Stimulated activated CD8-positive, alpha-beta memory T cell treated with anti-CD3 and anti-CD28 coated beads, Interleukin-4, amount 100 ng/mL, for 1 hour (primary cell): ENCODE measurements at places on chromosomes 4 and X.
A peak's percentile ranks its signal among the peaks of the same experiment; 100 is the strongest.

DNA sequence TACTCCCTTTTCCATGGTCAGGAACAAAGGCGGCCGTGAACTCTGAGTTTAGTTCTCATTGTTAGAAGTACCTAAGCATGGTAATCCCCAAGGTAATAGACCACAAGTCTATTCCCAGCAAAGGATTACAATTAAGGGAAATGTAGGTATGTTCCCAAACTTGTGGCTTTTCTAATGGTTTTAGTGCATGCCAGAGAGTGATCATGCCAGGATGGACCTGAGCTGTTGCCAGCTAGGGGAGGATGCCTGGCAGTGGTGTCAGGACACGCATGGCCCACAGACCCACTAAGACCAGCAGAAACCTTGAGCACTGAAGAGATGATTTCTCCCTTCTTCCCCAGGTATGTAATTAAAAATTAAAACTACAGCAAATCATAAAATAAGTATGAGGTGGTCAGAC, 60.8 kb downstream of the COQ2 start:
- no peak for DNase-seq

DNA sequence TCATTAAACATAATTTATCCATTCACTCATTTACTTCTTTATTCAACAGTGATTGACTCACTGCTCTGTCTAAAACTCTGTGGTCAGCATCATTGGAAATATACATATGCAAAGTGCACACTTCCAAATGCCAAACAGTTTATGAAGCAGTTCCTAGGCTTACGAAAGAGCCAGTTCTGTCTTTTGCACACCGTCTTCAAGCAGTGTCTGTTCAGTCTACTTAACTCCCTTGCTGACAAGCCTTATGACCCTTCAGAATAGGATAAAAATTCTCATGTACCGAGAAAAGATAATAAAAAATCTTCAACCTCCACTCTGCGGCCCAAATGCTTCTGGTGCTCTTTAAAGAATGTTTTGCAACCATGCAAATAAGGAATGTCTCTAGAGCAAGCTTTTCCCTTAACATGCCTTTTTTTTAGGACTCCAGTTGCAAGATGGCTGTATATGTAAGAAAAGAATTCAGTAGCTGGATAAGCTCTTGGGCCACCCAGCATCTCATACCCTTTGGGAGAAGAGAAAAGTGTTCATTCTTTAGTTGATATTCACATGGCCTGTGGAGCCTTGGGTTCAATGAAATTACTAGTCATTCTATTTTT, 1037.0 kb upstream of the SLIT2 start:
- no peak for DNase-seq

DNA sequence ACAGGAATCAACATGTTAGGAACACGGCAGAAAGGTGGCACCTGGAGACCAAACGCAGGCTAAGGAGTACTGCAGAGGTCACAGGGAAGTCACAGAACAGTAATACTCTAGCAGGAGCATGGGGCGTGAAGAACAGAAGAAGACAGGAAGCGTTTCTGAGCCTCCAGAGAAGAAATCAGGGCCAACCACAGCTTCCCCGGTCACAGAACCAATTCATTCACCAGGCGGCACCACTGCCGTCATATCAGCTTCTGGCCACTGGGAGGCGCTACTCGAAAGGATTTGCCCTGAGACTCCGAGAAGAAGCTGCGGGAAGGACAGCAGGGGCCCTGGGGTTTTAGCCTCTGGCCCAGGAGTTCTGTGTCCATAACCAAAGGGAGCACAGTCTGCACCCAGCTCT, 78.0 kb upstream of the DRD5 start:
- DNase-seq = no peak

GRCh38 chr4:10983885-10984640, 299.5 kb upstream of the CLNK start:
- DNase-seq = no peak

- DNase-seq = no peak
Observed at GRCh38 chrX:110004731-110005369, 1.9 kb downstream of the TMEM164 start.

DNA sequence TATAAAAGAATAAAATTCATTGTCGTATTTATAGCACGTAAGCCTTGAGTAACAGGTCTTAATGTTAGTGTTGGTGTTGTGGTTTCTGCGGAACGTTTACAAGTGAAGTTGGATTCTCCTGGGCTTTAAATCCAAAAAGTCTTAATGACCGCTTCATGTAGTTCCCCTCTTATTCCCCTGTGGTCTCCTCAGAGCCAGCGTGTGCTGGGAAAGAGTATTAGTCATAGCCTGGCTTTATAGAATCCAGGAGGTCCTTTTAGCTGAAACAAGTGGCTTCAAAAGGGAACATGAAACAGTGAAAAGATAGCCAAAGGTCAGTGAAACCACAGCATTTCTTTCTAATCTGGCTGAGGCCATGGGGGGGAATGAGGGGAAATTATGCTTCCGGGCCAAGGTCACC, 79.1 kb downstream of the CLCN4 start:
- DNase-seq = no peak

- no peak for DNase-seq
Observed at GRCh38 chr4:126172126-126172525, 857.4 kb downstream of the FAT4 start.

DNA sequence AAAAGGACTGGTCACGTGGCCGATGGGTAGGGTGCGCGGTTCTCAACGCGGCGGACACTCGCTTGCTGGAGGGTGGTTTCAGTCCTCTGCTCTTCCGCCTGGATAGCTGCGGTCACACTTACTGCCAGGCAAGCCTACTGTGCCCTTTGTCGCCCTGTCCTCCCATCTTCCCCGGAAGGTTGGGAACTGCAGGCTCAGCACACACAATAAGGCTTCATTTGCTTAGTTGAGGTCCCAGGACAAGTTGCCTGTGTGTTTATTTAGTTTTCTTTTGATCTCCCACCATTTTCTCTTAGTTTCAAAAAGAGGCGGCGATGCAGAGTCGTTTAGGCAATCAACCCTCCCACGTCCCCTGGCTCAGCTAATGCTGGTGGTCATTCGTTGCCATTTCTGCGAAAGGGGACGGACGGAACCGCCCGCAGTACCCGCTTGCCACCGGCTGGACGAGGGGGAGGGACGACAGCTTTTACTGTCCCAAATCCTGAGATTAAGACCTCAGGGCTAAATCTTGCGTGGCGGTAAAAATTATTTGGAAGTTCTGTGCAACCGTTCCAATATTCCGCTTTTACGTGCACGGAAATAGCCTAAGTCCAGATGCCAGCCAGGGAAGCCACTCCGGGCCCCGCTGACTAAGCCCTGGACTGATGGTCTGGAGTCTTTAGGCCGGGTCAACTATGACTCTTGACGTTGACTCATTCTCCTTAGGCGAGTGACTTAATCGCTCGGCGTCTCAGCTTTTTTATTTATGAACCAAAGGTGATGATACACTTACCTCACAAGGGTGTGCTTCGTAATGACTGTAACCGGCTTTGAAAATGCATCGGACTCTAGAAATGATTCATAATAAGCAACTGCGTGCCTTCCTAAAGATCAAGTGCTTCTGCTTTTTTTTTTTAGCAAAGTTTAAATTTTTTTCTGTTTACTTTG, 671 bp upstream of the EIF4E start:
- no peak for DNase-seq

- DNase-seq = no peak
Observed at GRCh38 chrX:72258174-72258573, 18.9 kb downstream of the RPS4X start.

GRCh38 chr4:130478406-130478805, 1382.5 kb downstream of the C4orf33 start:
- no peak for DNase-seq

DNA sequence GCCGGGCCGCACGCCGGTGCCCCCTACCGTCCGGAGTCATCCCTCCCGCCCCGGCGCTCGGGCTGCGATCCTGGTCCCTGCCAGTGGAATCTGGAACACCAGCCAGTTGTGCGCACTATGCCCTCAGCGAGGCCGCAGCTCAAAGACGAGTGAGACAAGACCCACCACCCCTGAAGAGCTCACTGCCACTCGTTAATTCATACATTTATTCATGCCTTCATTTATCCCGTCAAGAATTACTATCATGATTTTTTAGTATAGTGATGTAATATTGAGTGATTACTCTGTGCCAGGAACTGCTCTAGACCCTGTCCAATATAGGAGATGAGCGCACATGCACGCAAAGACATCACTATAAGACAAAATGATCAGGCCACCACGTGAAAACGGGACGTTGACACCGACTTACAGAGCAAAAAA, 247 bp upstream of the PPA2 start:
- peak; percentile 49 for DNase-seq

DNA sequence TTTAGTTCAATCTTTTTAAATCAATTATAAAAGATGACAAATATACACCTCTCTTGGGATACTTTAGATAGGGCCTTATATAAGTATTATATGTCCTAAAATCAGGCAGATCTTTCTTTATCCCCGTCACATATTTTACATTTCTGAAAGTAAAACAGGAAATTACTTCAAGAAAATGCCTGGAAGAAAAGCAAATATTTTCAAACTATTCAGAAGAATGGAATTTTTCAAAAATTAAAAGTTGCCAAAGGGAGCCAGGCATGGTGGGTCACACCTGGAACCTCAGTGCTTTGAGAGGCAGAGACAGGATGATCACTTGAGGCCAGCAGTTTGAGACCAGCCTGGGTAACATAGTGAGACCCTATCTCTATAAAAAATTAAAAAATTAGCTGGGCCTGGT, 34.4 kb downstream of the MGARP start:
- no peak for DNase-seq

DNA sequence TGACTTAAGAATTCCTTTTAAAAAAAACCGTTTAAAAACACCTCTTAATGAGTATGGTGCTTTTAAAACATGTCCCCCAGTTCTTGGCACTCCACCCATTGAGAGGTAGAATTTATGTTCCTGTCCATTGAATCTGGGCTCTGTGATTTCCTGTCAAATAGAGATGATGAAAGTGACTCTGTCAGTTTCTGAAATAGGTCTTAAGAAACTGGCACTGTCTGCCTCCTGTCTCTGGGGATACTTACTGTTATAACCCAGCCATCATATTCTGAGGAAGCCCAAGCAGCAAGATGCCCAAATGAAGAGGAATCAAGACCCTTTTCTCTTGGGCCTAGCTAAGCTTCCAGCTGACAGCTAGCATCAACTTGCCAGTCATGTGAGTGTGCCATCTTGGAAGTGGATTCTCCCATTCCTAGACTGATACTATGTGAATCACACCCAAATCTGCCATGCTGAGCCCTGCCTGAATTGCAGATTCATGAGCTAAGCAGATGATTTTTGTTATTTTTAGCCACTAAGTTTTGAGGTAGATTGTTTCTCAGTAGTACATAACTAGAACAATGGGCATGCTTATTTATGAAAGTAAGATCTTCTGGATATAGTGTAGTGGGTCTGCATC, 22.8 kb downstream of the C4orf54 start:
- DNase-seq = no peak

DNA sequence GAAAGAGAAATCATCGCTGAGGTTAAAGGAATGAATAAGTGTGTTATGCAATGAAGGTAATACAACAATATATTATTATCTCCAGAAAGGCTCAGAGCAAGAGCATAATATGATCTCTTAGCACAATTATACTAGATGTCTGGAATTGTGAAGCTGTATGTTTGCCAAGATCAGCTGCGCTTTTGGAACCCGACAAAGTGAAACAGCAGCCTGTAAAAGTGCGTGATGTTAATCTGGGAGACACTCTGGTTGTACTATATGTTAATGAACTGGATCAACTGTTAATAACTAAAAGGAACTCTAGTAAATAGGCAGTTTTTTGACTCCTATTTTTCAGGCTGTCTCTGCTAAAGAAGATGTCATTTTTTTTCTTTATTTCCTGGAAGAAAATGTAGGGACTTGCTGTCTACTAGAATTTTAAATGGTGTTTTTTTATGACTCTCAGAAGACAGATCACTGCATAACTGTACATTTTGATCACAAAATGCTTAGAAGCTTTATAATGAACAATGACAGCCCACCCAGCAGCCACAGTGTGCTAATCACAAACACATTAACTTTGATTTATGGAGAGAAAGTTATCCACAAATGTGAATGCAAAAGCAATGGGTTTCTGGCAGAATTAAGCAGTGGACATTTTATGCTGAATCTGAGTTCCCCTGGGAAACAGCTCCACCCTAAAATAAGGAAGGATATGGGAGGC, 50.2 kb downstream of the UGT2B28 start:
- no peak for DNase-seq

DNA sequence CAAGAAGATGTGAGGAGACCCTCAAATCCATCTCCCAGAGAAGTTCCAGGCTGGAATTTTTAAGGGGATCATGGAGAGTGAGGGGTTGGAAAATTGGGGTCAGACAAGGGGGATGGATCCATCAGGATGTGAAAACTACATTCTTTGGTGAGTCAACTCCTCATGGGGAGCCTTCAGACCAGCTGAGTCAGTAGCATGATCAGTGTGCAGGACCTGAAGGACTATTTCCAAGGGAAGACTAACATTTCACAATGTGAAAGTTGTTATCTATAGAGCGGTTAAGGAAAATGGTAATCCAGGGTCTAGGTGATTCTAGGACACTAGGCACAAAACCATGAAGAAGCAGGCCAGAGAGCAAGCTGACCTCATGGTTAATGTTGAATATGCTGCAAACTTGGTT, 38.6 kb upstream of the CEP135 start:
- DNase-seq = no peak

GRCh38 chrX:132648895-132649294, 160.1 kb upstream of the MBNL3 start:
- no peak for DNase-seq

- DNase-seq = no peak
Observed at GRCh38 chrX:49303346-49303745, at the start of gene GAGE10. TSS of gene GAGE10 (plus strand) at chrX:49303646. CDS start at chrX:49304860, 1,214 bp downstream.

- DNase-seq = no peak
Observed at GRCh38 chr4:81827577-81828202, 356.0 kb upstream of the RASGEF1B start.

DNA sequence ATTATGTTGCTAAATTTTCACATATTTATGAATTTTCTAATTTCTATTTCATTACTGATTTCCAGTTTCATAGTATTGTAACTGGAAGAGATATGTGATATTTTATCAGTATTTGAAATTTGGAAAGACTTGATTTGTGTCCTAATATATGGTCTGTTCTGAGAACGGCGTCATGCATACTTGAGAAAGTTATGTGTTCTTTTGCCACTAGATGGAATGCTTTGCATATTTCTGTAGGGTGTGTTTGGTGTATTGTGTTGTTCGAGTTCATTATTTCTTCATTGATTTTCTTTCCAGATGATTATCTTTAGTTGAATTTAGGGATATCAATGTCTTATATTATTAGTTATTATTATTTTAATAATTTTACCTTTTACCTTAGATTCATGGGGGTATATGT, 110.6 kb upstream of the ITM2A start:
- no peak for DNase-seq

DNA sequence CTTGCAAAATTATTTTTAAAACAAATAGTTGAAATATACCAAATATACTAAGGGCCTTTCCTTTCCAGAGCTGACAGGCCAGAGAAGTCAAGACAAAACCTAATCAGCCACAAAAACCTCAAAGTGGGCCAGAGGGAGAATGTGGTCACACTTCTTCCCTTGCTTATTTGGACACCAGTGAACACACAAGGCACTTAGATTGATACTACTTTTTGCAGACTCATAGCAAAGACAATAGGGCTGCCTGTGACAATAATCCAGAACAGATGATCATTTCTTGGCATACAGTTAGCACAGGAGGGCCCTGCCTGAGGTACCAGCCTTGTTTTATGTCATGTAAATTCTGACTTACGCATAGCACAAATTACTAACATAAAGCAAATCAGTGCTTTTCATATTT, 215.7 kb upstream of the NEIL3 start:
- no peak for DNase-seq

- no peak for DNase-seq
Observed at GRCh38 chrX:138877746-138878145, 166.2 kb upstream of the FGF13 start.

GRCh38 chrX:115214151-115214550, 19.7 kb downstream of the LRCH2 start:
- DNase-seq = no peak
